ENCODE measurements at places on chromosomes 16 and 17.
A peak's percentile ranks its signal among the peaks of the same experiment; 100 is the strongest.

GRCh38 chr16:19840524-19841110 is 44.0 kb downstream of the GPRC5B start:
- no peak for DNase-seq

- DNase-seq, result peak; percentile 34
These were observed 59.8 kb downstream of the BMERB1 start for GRCh38 chr16:15494236-15494635.

GRCh38 chr17:77842528-77843147 is 115.9 kb upstream of the TNRC6C start:
- no peak for DNase-seq

DNA sequence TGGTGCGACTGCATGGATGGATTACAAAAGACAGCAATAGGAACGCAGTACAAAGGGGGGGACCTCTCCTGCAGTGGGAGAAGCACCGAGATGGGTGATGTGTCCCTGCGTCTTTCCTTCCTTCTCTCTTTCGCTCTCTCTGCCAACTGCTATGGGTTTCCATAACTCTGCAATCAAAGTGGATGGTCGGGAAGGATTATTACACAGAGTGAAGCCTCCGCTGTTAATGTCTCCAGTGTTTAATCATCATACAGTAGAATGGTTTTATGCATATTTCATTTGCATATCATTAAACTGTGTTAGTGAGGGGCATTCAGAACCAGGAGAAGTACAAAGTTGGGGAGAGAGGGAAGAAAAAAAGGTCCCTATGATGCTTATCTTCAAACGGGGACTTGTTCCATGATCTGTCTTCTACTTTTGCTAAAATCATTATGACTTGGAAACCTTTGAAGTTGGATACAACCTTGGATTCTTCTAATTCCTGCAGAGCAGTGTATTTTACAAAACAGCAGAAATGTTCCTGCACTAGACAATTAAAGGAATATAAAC is 255.9 kb upstream of the PMFBP1 start:
- no peak for DNase-seq

GRCh38 chr17:68356520-68356919 is 65.2 kb downstream of the ARSG start:
- no peak for DNase-seq

- DNase-seq, result no peak
These were observed 136.2 kb downstream of the CCT6B start for GRCh38 chr17:34825102-34825501.
